ENCODE measurements at places on chromosomes 5 and 9.

DNA sequence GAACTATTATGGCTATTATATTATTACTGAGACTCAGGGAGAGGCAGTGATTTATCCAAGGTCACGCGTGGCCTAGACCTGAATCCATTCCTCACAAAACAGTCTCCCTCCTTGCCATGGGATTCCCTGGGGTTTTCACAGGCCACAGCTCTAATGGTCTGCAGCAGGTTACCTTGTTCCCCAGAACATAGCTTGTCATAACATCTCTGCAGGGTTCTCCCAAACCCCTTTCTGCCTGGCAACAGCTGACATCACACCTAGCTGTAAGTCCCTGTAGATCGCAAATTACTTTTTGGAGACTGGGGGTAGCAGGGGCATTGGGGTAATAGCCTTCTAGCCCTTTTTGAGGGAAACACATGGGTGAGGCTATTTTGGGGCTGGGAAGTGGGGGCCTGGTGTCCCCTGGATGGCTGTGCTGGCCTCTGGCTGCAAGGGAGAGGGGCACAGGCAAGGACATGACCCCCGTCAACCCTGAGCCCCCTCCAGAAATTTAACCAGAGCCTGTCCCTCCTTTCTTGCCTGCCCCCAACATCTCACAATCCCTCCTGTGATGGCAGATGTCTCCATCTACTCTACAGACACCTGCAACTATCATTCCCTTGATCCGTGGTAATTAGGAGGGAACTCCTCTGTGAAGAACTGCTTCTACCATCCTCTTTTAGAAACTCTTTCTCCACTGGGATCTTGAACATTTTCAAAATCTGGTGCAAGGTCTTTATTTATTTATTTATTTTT is 1.3 kb downstream of the CD74 start:
- no peak for DNase-seq

- no peak for DNase-seq
These were observed at the start of gene SLC36A3 for GRCh38 chr5:151303666-151304065. Gene SLC36A3 (minus strand): TSS chr5:151303766. CDS start chr5:151303354, 412 bp downstream.

DNA sequence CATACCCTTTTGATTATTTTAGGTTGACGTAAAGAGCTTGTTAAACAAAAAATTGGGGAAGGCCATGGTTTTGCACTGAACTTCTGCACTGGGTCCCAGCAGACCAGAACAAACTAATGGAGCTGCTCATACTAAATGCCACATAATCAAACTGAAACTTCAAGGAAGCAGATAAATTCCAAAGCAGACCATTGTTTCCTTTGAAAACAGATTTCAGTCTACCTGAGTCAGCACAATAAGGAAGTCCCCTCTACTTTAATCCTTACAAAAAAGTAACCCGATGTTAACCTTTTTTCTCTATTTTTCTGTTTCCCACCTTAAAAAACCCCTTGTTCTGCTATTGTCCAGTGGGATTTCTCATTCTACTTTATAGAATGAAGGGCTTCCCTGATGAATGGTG is 39.2 kb downstream of the WDR36 start:
- DNase-seq = no peak

- no peak for DNase-seq
These were observed 34.5 kb downstream of the CEP72 start for GRCh38 chr5:646396-647201.

DNA sequence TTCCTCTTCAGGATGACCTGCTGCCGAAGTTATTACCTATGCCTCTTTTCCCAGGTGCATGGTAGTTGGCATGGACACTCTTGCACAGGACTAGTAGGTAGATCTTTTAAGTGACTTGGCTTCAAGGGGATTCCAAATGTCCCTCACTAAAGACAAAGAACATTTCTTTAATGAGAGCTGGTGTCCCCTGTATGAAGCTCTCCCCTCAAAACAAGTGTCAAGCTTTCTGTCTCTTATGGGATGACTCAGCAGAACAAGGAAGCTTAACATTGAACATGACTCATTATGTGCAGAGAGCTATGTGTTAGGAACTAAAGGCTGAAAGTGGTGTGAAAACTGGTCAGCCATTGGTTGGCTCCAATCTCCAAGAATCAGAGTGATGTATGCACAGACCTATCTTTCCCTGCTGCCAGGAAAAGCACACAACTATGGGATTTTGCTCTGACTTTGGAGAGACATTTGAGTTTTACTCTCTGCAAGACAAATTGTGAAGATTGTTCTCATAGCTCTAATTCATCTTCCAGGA is 120.5 kb downstream of the PRDM6 start:
- DNase-seq = peak; percentile 78

- no peak for DNase-seq
These were observed 6.3 kb downstream of the ARL15 start for GRCh38 chr5:54304040-54304439.

DNA sequence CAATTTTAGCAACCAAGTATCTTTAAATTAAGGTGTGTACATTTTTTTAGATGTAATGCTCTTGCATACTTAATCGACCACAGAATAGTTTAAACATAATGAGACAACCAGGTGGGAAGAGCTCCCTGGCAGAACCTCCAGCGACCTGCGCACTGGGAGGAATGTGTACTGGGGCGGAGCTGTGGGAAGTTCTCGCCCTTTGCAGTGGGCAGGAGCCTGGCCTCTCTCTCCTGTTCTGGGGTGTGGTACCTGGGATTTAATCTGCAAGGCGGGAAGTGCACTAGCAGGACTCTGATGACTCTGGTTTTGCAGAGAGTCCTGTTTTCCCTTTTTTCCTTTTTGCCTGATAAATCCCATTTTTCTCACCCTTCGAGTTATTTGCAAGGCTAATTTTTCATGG is 150.7 kb downstream of the SLC28A3 start:
- no peak for DNase-seq

GRCh38 chr5:53201746-53202145 is 92.2 kb upstream of the MOCS2 start:
- no peak for DNase-seq

- peak; percentile 22 for DNase-seq
These were observed 119.8 kb downstream of the SSBP2 start for GRCh38 chr5:81631124-81631523.

DNA sequence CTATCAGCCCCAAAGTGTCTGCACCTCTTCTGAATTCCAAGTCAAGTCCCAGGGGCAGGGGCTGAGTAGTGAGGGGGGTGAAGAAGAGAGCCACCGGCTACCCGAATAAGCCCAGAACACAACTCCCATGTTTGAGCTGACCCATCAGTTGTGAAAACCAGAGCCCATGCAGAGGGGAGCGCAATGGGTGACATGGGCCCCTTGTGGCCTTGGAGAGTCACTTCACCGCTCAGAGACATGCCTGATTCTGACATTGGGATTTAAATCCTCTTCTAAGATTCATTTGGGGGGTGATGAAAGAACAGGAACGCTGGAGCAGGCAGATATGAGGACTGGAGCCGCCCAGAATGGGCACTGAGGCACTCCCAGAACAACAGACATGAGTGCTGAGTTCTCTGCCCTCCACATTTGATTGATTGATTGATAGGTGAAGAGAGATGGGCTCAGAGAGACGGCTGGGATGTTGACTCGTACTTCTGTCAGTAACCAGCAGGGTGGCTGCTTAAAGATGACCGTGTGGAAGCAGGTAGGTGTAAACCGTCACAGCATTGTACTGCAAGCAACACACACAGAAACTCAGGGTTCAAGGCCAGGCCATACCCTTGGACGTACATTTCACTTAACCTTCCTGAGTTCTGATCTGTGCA is 74.3 kb downstream of the GPR21 start:
- no peak for DNase-seq
